Activated naive CD4-positive, alpha-beta T cell (primary cell): ENCODE measurements at places on chromosomes 1 and 21.

DNA sequence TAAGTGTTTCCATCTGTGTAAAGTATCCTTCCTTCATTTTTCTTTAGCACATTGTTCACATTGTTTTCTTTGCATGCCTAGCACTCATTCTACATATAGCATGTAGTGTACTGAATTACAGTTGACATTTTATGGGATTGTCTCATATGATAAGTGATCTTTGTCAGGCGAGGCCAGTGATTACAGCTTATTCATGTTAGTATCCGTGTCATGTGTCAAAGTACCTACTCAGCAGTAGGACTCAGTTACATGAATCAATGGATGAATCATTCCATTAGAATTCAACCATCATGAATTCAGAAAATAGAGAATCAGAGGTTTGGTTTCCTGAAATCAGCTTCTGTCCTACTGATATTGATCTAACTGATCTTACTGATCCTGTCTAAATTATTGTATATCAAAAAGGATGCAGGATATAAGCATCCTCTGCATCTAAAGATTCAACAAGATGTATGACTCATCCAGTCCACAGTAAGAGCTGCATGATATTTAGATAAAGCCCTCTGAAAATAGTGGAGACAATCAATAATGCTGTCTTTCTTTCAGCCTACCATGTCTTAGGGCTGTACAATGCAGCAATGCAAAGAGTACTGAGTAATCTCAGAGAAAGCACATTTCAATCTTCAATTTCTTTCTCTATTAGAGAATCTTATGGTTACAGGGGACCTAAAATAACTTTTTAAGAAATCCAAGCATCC lies 20.7 kb upstream of the HRNR start:
- no peak for DNase-seq

- DNase-seq: no peak
These were observed 27.1 kb upstream of the SEC16B start for GRCh38 chr1:177996957-177997356.

DNA sequence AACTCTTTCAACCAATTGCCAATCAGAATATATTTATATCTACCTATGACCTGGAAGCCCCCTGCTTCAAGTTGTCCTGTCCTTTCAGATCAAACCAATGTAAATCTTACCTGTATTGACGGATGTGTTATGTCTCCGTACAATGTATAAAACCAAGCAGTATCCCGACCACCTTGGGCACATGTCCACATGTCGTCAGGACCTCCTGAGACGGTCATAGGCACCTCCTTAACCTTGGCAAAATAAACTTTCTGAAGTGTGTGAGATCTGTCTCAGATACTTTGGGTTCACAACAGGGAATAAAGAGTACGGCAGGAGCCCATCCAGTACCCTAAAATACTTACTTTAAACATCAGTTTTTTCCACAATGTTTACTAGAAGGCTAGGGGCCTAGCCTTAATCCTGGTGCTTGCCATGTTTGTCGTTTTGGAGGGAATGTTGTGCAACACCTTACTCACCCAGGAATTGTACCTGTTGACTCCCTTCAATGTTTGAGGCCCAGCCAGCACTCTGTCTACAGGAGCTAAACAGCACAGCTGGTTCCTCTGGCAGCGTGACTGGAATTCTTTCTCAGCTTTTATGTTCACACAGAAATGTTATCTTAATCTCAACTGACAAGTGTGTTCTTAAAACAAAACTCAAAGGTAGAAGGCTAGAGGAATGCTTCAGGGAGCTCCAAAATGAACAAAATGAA lies 90.8 kb upstream of the USP25 start:
- no peak for DNase-seq

DNA sequence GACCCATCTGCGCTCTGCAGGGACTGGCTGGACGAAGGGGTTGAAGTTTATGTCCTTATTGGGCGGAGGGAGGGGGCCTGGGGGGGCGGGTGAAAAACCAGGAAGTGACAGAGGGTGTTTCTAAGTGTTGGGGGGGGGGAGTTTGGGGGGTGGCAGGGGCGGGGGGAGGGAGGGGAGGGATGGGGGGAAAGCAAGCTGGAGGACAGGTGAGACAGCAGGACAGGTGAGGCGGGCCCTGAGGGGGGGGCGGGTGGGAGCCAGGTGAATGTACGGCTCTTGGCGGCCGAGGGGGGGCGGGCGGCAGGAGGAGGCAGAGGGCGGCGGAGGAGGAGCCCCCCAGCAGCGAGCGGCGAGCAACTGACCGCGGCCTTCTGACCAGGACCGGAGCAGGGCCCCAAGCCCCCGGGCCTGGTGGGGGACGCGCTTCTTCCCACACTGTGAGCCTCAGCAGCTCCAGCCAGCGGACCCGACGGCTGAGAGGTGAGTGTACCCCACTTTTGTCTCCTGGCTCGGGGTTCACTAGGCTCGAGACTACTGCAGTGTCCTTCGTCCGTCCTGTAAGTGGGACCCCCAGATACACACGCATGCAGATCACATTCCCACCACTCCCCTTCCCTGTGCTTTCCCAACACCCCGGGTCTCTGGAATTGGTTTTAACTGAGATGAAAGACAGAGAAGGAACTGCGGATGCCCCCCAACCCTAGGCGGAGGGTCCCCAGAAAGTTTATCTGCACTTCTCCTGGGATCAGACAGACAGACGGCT lies at the start of gene ZBTB7B:
Gene ZBTB7B (plus strand): TSS at position 339 of the 763 bp plus-strand sequence. CDS start 11,859 bp downstream, outside the sequence.
- DNase-seq: no peak

- no peak for DNase-seq
These were observed 13.8 kb downstream of the RASSF5 start for GRCh38 chr1:206521127-206521526.

- no peak for DNase-seq
These were observed 55.5 kb downstream of the SIM2 start for GRCh38 chr21:36754241-36754898.

DNA sequence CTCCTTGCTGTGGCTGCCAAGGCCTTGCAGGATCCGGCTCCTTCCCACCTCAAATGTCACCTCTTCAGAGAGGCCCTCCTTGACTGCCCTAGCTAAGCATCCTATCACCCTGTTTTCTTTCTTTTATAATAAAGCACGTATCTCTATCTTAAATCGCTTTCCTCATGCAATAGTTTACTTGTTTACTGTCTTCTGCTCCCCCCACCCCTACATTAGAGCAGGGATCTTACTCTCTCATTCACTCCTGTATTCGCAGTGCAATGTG lies 36.4 kb downstream of the MYOM3 start:
- DNase-seq: no peak

- DNase-seq: no peak
These were observed 245.7 kb upstream of the RGS18 start for GRCh38 chr1:191912517-191912916.

GRCh38 chr1:68168545-68169171 lies 63.7 kb downstream of the WLS start:
- DNase-seq: no peak

DNA sequence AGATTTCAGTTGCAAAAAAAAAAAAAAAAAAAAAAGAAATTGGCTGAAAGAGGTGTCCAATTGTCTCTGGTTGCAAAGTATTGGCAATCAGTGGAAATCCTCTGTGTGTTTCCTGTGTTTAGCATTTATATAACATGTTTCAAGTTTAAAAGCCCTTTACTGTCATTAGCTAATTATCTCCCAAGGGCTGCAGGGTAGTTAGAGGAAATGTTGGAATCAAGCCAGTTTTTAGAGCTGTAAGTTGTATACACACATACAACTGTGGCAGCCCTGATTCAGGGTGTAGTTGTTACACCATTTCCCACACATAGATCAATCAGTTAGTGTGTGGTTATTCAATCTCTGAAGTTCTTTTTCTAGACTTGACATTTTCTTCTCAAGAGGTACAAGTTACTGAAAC lies 8.9 kb upstream of the ZNF326 start:
- no peak for DNase-seq

DNA sequence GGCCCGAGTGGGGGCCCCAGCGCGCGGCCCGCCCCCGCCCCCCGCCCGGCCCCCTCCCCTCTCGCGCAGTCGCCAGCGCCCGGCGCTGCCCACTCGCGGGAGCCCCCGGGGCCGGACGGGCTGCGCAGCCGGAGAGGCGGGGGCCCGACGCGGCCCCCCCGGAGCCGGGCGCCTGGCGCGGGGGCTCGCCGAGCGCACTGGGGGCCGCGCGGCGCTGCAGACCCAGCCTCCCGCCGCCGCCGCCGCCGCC lies 146 bp upstream of the ZNF362 start:
- no peak for DNase-seq

GRCh38 chr1:216983823-216984222 lies 260.6 kb upstream of the ESRRG start:
- DNase-seq: no peak

DNA sequence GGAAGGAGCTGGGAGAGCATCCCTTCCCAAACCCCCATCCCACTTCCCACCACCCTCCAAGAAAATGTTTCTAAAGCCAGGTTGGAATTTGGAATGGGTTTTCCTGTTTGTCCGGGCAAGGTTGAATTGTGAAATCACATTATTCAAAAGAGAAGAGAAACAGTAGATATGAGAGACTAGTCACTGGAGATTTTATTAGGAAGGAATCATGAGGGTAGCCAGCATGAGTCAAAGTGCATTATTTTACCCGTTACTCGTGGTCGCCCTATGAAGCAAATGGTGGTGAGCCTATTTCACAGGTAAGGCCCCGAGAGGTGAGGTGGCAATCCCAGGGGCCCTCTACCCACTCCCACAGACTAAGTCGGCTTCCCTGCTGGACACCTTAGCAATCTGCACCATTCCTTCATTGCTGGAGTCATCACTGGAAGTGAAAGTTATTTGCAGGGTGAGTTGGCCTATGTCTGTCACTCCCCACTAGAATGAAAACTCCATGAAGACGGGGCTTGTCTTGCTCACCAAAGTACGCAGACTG lies 52.8 kb downstream of the TOMM20 start:
- no peak for DNase-seq

DNA sequence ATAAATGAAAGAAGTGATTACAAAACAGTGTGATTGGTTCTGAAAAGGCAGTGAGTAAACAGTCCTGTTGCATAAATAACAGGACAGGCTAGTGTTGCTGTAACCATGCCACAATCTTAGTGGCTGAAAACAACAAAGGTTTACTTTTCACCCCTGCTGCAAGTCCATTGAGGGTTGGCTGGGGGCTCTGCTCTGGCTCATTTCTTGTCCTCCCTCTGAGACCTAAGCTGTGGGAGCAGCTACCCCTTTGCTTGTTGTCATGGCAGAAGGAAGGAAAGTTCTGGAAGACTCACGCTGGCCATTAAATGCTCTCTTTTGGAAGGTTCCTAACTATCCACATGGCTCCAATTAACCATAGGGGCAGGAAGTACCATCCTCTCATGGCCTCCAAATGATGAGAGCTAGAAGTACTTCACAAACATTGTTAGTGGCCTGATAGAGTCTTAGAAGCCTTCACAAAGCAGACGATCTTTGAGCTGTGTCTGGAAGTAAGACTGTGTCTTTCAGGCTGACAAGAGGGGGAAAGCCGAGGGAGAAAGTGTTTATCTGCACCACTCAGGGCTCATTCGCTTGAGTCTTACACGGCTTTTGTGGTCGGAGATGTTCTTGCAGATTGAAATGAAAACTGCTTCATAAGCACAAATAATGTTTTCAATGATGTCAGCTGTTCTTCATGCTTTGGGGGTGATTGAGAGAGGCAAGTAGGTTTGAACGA lies 11.9 kb downstream of the RCSD1 start:
- no peak for DNase-seq

- no peak for DNase-seq
These were observed 13.5 kb upstream of the HJV start for GRCh38 chr1:146035048-146035423.

- DNase-seq: no peak
These were observed 140.2 kb downstream of the TRABD2B start for GRCh38 chr1:47856996-47857395.

DNA sequence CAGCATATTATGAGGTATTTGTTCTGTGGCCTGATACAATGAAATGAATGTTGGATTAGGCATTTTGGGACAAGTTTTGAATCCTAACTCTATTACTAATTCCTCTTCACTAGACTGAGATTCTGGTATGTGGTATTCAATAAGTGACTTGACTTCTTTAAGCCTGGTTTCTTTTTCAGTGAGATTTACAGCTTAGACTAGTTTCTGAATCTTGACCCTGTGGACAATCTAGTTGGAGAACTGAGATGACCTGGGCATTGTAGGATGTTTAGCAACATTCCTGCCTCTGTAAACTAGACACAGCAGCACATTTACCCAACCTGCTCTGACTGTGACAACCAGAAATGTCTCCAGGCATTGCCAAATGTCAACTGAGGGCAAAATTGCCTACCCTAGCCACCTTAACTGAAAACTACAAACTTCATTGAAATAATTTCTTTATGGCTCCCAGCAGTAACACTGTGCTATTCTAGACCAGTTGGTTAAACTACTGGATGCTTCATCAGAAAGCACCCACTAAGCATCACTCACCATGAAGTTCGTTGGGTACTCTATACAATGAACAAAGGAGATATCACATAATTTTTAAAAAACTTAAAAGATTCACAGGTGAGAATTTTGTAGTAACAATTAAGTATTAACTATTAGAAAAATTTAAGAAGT lies 16.8 kb downstream of the PTPRC start:
- DNase-seq: no peak

- no peak for DNase-seq
These were observed 589 bp downstream of the ZNF684 start for GRCh38 chr1:40532062-40532389.

- DNase-seq: no peak
These were observed 74.1 kb downstream of the CRB1 start for GRCh38 chr1:197342044-197342565.

DNA sequence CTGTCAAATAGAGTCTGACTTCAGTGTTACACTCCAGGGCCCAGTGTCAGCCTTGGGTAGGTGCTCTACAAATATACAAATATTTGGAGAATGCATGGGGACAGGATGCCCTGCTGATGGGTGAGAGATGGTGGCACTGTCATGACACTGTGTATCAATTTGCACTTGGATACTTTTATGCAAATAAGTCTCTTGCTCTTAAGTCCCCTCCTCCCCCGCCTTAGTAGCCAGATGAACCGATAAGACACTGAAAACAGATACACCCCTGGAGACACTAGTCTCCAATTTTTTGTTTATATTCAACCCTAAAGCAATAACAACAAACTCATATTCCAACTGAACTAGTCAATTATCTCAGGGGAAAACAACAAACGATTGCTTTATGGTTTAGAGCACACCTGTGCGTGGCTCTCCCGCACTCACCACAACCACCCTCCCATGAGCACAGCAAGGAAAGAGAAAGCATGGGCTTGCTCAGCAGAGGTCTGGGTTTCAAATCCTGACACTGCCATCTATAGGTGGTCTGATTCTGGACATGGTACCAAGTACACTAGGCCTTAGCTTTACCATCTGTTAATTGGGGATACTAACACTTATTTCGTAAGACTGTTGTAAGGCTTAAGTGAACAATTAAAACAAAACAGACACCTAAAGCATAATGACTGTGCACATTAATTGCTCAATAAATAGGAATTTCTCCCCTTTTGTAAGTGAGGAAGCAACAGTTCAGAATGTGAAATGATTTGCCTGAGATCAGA lies 50.3 kb downstream of the HIVEP3 start:
- no peak for DNase-seq

DNA sequence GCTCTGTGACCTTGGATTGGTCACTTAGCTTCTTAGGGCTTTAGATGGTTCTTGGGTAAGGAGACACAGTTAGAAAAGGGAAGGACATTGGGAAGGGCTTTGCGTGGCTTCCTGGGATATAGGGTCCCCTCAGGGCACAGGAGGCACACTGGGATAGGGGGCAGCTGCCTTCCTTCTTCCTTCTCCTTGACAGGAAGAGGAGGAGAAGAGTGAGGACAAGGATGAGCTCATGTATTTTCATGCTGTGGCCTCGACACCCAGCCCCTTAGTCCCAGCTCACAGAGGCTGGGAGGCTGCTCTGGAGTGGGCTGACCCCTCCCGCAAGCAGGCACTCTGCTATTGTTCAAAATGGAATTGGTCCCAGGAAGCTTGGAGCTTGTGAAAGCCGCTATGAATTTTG lies 45.7 kb upstream of the POU3F1 start:
- no peak for DNase-seq
